Kidney epithelial cell (primary cell): ENCODE measurements at places on chromosomes 6 and 20. TPM values are rescaled to one million over a fixed set of nuclear protein-coding genes. Genes with fewer than 3 reads are reported as not detected.
A peak's percentile ranks its signal among the peaks of the same experiment; 100 is the strongest.

DNA sequence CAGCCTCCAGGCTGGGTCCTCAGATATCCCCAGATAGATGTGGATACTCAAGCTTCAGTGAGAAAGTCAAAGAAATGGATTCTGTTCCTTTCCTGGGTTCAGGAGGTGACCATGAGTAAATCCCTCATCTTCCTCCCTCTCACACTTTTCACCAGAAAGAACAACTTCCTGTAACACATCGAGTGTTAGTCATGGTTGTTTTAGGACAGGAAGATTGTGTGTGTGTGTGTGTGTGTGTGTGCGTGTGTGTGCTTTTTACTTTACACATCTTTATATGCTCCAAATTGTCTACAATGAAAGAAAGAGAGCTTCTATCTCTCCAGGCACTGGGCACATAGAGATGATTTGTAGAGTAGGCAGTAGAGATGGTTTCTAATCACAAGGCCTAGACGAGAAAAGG lies 139.9 kb downstream of the TBXT start:
- DNase-seq, result no peak

- DNase-seq, result no peak
Measured at GRCh38 chr6:44003345-44004061, 123.7 kb downstream of the MRPL14 start.

GRCh38 chr6:39005774-39006173 lies 42.8 kb upstream of the GLP1R start:
- DNase-seq, result no peak

- DNase-seq, result no peak
Measured at GRCh38 chr6:156080371-156080770, 624.7 kb upstream of the NOX3 start.

- DNase-seq, result no peak
Measured at GRCh38 chr20:56420940-56421688, 9.1 kb downstream of the CASS4 start.

DNA sequence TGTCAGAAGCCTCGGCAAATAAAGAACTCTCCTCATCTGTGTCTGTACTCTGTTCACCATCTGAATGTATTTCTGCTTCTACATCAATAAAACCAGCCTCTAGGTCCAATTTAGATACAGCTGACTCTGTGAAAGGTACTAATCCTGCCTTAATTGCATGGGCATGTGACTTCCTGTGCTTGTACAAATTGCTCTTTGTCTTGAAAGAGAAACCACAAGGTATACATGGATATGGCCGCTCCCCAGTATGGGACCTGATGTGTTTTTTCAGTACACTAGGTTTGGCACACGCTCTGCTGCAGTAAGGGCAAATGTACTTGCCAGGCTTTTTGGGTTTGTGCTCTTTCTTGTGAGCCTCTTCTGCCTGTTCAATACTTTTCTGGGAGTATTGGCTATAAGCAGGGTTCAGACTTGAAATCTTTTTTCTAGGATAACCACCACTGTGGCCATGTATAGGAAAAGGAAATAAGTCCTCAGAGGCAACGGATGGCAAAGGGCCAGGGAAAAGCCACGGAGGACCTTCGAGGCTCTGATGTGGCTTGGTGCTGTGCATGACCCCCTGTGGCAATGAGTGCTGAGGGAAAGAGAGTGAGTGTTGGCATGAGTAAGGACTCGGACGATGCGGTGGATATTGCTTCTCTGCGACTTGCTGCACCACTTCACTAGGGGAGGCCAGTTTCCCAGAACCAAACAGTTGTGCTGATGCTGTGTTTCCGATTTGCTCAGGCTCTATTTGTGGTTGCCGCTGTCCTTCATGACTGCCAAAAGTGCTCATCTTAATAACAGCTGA lies 170.9 kb downstream of the HIVEP2 start:
- no peak for DNase-seq

GRCh38 chr6:100906325-100906724 lies 25.2 kb upstream of the ASCC3 start:
- no peak for DNase-seq

- no peak for DNase-seq
Measured at GRCh38 chr6:46583081-46583480, 69.5 kb downstream of the CYP39A1 start.

DNA sequence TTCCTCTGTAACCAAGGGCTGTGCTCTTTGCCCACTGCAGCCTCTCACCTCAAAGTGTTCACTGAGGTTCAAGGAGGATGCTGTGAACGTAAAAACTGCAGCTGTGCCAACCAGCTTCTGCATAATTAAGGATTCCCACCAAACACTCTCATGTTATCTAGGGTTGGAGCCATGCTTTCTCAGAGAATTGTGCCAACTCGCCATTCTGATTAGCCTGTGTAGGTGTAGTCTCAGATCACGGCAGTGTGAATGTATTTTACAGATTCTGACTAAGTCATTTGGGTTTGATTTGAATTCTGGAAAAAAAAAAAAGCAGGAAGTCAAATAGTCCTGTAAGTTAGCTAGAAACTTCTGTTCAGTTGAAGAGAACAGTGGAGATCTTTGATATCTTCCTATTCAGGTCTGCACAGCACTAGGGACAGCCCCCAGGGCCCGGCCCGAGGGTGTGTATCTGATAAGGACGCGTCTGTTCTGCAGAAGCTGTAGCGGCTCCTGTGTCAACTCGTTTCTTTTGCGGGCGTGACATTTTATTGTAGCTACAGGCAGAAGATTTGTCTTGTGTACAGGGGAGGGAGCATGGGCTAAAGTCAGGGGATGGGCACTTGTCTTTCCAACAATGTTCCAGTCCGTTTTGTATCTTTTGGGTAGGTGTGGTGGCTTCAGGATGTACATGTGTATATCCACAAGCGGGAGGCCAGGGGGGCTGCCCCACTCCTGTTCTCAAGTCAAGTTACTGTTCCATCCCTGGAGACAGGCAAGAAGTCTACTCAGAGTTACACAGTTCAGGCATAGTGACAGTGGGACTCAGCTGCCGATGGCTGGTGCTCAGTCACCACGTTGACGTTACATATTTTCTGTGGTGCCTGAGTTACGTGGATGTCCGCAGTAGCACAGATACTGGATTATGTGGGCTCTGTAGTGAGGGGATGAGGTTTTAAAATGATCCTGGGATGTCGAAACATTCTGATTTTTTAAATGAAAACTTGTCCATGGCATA lies 12.4 kb downstream of the IRF4 start:
- DNase-seq, result no peak

GRCh38 chr20:8428988-8429387 lies 296.9 kb downstream of the PLCB1 start:
- DNase-seq, result no peak

DNA sequence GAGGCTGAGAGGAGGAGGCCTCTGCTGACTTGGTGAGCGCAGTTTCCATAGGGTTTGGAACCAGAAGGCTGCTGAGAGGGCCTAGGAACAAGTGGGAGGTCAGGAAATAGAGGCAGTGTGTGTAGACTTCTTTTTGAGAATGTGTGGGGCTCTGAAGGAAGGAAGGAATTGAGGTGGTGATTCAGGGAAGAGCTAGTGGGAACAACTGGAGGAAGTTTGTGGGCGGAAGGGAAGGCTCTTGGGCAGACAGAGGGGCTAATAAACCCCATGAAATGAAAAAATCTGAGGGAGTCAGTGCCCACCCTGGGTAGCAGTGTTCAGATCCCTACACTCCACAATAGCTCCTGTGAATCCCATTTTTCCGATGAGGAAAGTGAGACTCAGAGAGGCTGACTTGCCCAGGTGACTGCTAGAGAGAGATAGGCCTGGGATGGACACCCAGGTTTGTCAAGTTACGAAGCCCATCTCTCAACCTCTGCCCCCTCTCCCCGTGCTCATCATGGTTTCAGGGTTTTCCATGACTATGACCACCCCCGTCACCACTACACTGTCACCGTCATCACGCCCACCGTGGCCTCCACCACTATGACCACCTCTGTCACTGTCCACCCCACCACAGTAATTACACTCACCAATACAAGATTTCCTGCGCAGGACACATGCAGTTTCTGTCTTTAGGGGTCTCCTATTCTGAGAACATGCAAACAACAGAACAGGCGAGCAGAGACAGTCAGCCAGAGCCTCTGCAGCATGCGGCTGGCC lies 106.4 kb downstream of the MRPL14 start:
- DNase-seq, result no peak

DNA sequence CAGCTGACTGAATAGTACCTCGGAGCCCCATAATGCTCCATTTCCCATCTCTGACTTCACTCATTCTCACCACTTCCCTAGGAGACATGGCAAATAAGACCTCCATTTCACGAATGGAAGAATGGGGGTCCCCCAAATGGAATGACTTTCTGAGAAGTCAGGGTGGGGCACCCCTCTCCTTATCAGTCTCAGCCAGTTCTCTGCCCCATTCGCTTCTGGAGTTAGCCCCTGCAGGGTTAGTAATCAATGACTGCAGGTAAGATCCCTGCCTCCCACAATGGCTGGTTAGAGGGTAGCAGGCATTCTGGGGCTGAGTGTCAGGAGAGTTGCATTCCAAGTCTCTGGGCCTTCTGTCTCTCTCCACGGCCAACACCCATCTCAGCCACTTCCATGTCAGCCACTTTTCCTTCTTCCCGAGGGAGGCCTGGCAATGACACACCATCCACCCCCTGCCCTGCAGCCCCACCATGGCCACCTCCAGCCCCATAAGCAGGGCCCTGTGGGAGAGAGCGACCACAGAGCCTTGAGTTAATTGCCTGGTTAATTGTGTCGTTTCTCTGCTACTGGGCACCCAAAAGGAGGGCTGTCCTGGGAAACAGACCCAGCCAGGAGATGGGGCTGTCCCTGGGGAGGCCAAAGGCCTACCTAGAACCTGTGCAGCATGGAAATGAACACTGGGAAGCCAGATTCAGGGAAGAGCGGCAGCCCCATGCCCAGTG lies 13.4 kb downstream of the CCDC167 start:
- DNase-seq, result no peak

DNA sequence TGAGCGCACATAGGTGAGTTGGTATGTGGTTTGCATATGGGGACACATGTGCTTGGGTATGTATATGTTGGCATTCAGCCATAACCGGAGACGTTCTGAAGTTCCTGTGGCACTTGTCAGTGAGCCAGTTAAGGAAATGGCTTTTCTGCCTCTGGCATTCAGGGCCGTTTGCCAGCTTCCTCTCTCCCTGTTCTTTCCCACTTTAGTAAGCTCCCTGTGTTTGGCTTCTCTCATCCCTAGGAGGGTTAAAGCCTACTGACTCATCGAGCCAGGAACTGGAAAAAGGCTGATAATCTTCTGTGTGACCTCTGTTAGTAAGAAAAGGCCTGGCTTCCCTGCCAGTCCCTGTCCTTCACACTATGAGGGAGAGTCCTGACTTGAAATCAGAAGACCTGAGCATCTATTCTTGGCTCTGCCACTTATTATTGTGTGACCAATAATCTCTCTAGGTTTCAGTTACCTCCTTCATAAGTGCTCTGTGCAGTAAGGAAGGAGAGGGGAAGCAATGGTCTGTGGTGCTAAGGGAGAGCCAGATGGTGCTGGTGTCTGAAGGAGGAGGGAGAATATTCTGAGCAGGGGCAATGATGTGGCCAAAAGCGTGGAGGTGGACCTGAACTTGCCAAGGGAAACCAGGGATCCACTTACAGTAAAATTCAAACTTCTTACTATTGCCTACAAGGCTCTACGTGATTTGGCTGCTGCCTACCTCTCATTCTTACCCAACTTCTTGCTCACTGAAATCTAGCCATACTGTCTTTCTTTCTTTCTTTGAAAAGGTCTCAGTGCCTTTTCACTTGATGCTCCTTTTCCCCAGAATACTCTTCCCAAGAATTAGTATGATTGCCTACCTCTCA lies 31.4 kb downstream of the ACSS2 start:
- DNase-seq, result peak; percentile 79

DNA sequence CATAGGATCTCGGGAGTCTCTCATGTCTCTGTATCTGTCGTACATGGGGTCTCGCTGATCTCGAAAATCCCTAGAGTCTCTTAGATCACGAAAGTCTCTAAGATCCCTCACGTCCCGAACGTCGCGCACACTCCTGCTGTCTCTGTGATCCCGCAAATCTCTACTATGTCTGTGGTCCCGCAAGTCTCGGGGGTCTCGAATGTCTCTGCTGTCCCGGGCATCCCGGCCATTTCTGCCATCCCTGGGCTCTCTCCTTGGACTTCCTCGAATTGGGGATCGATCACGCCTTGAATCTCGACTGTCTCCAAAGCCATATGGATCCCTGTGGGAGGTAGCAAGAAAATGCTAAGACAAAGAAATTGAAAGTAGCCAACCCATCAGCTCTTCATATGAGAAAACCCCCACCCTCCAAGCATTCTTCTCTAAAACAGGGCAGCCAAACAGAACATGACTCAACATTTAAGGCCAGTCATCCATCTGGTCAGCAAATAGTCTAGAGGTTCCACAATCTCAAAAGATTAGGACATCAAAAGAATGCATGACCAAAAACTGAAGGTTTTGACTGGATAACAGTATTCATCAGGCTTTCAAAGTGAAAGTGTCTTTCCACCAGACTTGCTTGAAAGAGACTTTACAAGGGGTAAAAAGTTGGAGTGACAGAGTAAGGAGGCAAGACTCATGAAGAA lies 19.4 kb downstream of the NCOA5 start:
- peak; percentile 47 for DNase-seq

The SAPCD1 gene
- 1.1 and 2.2 TPM in 2 replicates for total RNA-seq

The FAM83C gene
- total RNA-seq, result not detected in 2 replicates

The PAX1 gene
- total RNA-seq, result not detected in 2 replicates

The LBP gene
- total RNA-seq, result not detected in 2 replicates

The ACSS2 gene
- total RNA-seq, result 29.2 and 33.1 TPM in 2 replicates

The RRAGD gene
- 35.4 and 36.0 TPM in 2 replicates for total RNA-seq
